WTC11 (cell line): ENCODE measurements at places on chromosomes 11 and 22. TPM values are rescaled to one million over a fixed set of nuclear protein-coding genes. Genes with fewer than 3 reads are reported as not detected.

GRCh38 chr11:130636722-130637464, 188.4 kb downstream of the ADAMTS15 start:
- DNase-seq: no peak
- peaks cover 10% of the 10 kb centered on the region for H3K4me1 ChIP-seq
- no peaks in the 10 kb centered on the region; the same call in 1 of the 2 replicates for H3K27me3 ChIP-seq
- no peaks in the 10 kb centered on the region for H3K36me3 ChIP-seq
- no peak overlapping the region for H3K27ac ChIP-seq

The CNTN5 gene
- 0.07 TPM in 1 of 3 replicates, not detected in the others for total RNA-seq

DNA sequence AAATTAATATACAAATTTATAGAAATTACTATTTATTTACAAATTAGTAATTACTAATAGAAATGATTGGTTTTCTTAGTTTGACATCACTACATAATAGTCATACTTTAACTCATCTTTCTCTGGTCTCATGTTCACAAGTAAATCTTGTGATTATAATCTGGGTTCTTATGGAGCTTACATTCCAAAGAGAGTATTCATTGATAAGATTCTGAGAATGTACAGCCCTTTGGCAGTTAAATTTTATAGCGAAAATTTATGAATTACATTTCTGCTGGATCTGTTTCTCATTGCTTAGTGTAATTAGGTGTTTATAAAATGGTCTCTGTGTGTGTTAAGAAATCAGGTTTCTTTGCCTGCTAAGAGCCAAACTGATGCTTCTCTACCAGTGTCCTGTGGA, 175.2 kb downstream of the TMEM135 start:
- peaks cover 10% of the 10 kb centered on the region for H3K4me1 ChIP-seq
- H3K27ac ChIP-seq: no peak overlapping the region
- DNase-seq: no peak

The BACE1-AS gene
- total RNA-seq: 12.2 to 15.7 TPM (median 13.8 TPM) in 3 replicates

- peaks cover 7% of the 10 kb centered on the region; the same call in 1 of the 2 replicates for H3K36me3 ChIP-seq
- no peaks in the 10 kb centered on the region for H3K4me1 ChIP-seq
- H3K27me3 ChIP-seq: no peaks in the 10 kb centered on the region; the same call in none of the 2 replicates
- H3K27ac ChIP-seq: no peak overlapping the region
Measured at GRCh38 chr22:30143265-30143664, 63.0 kb downstream of the HORMAD2 start.

- no peaks in the 10 kb centered on the region for H3K27me3 ChIP-seq
- no peak for DNase-seq
- no peak overlapping the region; the same call in 1 of the 2 replicates for H3K27ac ChIP-seq
- H3K36me3 ChIP-seq: no peaks in the 10 kb centered on the region
Measured at GRCh38 chr11:14186046-14186775, 172.8 kb downstream of the RRAS2 start.

The PNPLA3 gene
- 17.9 to 19.8 TPM (median 19.6 TPM) in 3 replicates for total RNA-seq

DNA sequence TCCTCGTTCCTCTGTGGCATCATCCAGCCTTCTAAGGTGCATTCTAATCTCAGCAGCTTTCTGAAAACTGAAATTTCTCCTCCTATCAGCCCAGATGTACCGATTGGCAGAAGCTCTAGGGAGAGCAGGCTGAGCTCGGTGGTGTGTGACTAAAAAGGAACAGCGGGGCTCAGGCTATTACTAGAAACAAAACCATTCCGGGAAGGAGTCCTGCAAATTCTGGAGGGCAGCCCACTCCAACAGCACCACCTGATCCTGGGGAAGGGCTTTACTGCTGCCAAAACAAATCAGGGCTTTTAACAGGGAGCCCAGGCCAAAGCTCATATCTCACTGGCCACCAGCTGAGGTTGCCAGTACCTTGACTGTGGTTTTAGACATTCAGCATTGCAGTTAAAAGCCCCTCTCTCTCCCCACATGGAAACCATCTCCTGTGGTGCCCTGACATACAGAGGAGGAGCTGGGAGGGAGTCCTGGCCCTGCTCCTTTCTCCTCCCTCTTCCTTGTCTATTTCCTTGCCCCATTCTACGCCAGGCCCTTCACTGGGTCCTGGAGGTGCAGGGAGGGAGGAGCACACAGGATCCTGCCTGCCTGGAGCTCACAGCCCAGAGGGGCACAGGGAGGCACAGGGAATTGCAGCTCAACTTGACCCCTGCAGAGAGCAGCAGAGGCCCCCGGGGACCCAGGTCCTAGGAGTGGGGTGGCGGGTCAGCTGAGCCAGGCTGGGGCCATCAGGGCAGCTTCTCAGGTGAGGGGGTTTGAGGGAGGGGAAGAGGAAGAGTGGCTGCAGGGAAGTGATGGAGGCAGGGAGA, 889 bp downstream of the PLAAT4 start:
- H3K4me3 ChIP-seq: no peak overlapping the region
- H3K27me3 ChIP-seq: no peaks in the 10 kb centered on the region; the same call in 1 of the 2 replicates
- peaks cover 36% of the 10 kb centered on the region for H3K4me1 ChIP-seq
- DNase-seq: no peak
- H3K36me3 ChIP-seq: no peaks in the 10 kb centered on the region
- H3K27ac ChIP-seq: no peak overlapping the region

The CD6 gene
- total RNA-seq: 0.53 to 1.0 TPM (median 0.73 TPM) in 3 replicates

GRCh38 chr22:19565382-19566278, 41.4 kb upstream of the CLDN5 start:
- no peak overlapping the region for H3K27ac ChIP-seq
- no peak for DNase-seq
- H3K4me1 ChIP-seq: peaks cover 7% of the 10 kb centered on the region

DNA sequence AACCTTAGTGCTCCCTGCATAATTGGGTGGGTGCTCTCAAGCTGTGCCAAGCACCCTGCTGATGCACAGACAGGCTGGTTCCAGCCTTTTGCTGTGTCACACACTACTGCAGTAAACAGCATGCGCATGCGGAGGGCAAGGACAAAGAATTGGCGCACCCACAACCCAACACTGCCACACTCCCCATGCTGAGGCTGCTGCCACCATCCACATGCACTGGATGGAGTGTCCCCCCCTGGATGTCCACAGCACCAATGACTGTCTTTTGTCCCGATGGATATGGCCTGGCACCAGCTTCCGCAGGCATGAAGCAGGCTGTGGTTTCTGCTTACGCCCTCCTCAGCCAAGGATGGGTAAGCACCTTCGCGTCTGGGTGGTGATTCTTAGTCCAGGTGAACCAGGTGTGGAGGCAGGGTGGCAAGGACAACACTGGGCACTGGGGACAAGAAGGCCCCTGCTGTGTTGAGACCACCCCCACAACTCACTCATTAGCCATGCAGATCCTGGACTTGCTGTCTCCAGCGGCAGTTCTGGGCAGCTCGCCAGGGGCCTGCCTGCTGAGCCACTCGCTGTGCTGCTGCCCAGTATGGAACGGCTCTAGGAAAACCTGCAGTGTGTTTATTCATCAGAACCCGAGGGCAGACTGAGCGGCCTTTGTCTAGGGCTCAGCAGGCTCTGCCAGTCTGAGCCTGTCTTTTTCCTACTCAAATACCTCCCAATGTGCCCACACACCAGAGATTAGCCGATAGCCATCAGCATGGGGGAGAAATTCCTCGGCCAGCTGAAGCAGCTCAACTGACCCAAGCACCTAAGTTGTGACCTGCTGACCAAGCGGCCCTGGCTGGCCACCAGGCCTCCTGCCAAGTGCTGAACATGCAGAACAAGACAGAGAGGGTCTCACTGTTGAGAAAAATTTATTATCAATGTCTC, 8.2 kb upstream of the NAP1L4 start:
- no peak overlapping the region for H3K4me3 ChIP-seq
- no peak for DNase-seq
- peaks cover 33% of the 10 kb centered on the region for H3K36me3 ChIP-seq
- H3K4me1 ChIP-seq: peaks cover 4% of the 10 kb centered on the region

DNA sequence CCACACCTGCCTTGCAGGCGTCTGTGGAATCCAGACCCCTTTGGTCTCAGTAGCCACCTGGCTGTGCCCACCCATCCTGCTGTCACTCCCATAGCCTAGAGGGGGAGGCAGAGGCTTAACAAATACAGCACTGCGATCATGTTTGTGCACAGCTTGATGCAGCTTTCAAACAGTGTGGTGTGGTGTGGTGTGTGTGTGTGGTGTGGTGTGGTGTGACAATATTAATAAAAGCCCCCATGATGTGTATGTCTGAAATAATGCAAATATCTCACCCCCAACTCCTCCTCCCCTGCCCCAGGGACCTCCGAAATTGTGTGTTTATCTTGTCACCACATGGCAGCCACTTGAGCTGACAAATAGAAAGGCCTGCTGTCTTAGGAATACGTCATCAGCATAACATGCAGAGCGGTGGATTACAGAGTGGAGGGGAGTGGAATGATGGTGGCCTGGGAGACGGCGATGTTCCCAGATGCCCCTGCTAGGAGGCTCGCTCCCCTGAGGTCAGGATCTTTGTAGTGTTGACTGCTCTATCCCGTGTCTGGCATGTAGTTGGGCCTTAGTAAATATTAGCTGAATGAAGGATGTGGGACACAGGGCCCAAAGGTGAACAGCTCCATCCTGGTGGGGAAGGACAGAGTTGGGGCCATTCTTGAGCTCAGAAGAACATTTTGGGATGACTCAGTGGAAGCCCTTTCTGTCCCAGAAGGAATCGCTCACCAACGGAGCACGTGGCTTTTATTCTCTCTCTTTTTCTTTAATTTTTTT, 2.8 kb downstream of the PDXP start:
- no peak overlapping the region for H3K4me3 ChIP-seq
- H3K4me1 ChIP-seq: peaks cover 29% of the 10 kb centered on the region
- no peaks in the 10 kb centered on the region for H3K27me3 ChIP-seq
- H3K36me3 ChIP-seq: peaks cover 10% of the 10 kb centered on the region; the same call in 1 of the 2 replicates
- no peak for DNase-seq

GRCh38 chr11:68214173-68215086, 1.3 kb upstream of the KMT5B start:
- H3K27ac ChIP-seq: no peak overlapping the region
- H3K4me3 ChIP-seq: peak overlapping the region; percentile 63
- peaks cover 9% of the 10 kb centered on the region for H3K27me3 ChIP-seq
- peak; percentile 35 for DNase-seq
- H3K36me3 ChIP-seq: no peaks in the 10 kb centered on the region
- peaks cover 39% of the 10 kb centered on the region for H3K4me1 ChIP-seq

GRCh38 chr11:93570759-93571413, 27.7 kb upstream of the SMCO4 start:
- H3K4me3 ChIP-seq: no peak overlapping the region
- no peaks in the 10 kb centered on the region for H3K27me3 ChIP-seq
- H3K36me3 ChIP-seq: no peaks in the 10 kb centered on the region
- H3K27ac ChIP-seq: no peak overlapping the region

The SLC25A1 gene
- 201 to 213 TPM (median 204 TPM) in 3 replicates for total RNA-seq

- no peak overlapping the region for H3K27ac ChIP-seq
- H3K36me3 ChIP-seq: no peaks in the 10 kb centered on the region
- DNase-seq: no peak
- no peaks in the 10 kb centered on the region for H3K27me3 ChIP-seq
- no peaks in the 10 kb centered on the region for H3K4me1 ChIP-seq
Measured at GRCh38 chr11:117892651-117893050, 16.2 kb upstream of the FXYD6 start.

GRCh38 chr11:3052109-3052479, 5.1 kb downstream of the CARS1 start:
- peaks cover 14% of the 10 kb centered on the region; the same call in 1 of the 2 replicates for H3K36me3 ChIP-seq
- peaks cover 40% of the 10 kb centered on the region for H3K4me1 ChIP-seq
- DNase-seq: no peak
- no peak overlapping the region for H3K4me3 ChIP-seq
- no peaks in the 10 kb centered on the region; the same call in 1 of the 2 replicates for H3K27me3 ChIP-seq

- no peak overlapping the region; the same call in 1 of the 2 replicates for H3K27ac ChIP-seq
- no peaks in the 10 kb centered on the region for H3K27me3 ChIP-seq
Measured at GRCh38 chr22:36440429-36441002, 40.9 kb downstream of the TXN2 start.
